ENCODE measurements at places on chromosomes 5 and 9. TPM values are rescaled to one million over a fixed set of nuclear protein-coding genes. Genes with fewer than 3 reads are reported as not detected.

GRCh38 chr5:142290577-142291299 lies 34.1 kb downstream of the SPRY4 start:
- peak; percentile 64 for DNase-seq

Gene CER1
- total RNA-seq, result not detected

DNA sequence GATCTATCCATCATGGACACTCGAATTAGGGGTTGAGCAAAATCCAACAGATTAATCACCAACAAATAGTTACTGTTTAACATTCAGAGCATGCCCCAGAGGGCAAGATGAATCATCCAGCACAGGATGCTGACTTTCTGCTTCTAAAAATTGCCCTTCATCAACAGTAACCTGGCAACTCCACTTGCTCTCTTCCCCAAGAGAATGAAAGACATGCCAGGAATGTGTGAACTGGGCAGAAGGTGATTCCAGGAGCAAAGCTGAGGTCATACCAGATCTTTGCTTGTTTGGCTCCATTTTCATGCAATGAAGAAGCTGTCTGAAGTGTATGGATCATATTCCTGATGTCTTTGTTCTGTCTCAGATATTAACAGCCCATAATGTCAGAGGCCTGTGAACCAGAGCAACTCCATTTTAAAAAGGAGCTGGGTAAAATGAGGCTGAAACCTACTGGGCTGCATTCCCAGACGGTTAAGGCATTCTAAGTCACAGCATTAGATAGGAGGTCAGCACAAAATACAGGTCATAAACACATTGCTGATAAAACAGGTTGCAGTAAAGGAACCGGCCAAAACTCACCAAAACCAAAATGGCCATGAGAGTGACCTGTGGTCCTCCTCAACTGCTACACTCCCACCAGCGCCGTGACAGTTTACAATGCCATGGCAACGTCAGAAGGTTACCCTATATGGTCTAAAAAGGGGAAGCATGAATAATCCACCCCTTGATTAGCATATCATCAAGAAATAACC lies 2.5 kb upstream of the ZNF367 start:
- DNase-seq, result peak; percentile 95

GRCh38 chr9:114235033-114235661 lies 79.8 kb downstream of the COL27A1 start:
- no peak for DNase-seq

GRCh38 chr5:36443941-36444340 lies 142.2 kb upstream of the RANBP3L start:
- no peak for DNase-seq

DNA sequence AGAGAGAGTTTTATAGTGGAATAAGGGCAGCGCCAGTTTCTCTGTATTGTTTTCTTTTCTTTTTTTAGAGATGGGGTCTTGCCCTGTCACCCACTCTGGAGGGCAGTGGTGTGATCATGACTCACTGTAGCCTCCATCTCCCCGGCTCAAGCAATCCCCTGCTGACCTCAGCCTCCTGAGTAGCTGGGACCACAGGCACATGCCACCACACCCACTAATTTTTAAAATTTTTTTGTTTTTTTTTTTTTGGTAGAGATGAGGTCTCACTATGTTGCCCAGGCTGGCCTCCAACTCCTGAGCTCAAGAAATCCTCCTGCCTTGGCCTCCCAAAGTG lies 119.0 kb downstream of the PIK3R1 start:
- DNase-seq, result no peak

GRCh38 chr5:66989286-66989685 lies 207.3 kb downstream of the CD180 start:
- no peak for DNase-seq

Gene LECT2
- total RNA-seq, result not detected

DNA sequence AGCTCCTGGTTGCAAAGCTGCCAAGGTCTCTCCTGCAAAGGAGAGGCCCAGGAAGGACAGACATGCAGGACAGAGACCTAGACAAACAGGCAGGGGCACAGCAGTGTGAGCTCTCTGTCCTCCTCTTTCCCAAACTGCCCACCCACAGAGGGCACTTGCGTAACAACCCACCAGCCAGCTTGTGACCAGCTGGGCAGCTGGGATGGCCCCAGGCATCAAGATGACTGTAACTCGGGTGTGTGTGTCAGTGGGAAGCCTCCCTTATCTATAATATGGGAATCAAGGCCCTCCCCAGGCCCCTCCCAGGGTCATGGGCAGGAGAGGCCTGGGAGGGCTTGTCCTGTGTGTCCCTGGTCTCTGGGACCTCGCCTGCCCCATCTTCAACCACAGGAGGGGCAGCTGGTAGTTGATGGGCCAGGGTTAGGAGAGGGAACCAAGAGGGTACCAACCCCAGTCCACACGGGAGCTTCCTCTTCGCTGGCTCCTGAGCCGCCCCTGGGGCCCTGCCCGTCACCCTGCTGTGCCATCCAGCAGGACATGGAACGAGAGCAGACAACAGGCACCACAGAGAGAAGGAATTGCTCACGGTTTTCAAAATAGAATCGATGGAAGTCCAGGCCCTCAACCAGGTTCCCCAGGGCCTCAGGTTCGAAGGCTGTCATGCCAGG lies 37.9 kb downstream of the SLC6A7 start:
- DNase-seq, result no peak

- peak; percentile 66 for DNase-seq
Observed at GRCh38 chr5:58133631-58134296, 326.1 kb downstream of the PLK2 start.

Gene SLC34A1
- 0.07 TPM for total RNA-seq

Gene STKLD1
- 4.1 TPM for total RNA-seq

- DNase-seq, result no peak
Observed at GRCh38 chr5:2891781-2892180, 140.3 kb upstream of the IRX2 start.

Gene BBLN
- 158 TPM for total RNA-seq

Gene SLC6A19
- total RNA-seq, result not detected

DNA sequence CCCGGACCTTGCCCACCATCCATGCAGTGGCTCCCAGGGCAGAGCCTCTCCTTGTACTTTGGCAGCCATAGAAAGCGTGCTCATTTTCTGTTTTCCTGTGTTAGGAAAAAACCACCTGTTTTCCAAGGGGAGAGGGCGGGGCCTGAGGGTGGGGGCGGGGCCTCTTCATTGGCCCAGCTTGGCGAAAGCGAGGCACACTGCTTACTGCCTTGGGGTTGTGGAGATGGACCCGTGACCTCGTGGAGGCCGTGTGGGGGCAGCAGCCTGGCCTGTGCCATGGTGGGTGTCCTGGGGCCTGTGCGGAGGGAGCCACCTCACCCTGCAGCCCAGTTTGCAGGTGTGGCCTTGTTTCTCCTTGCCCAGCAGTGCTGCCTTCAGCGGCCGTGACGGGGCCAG lies 4.4 kb upstream of the TOR4A start:
- no peak for DNase-seq

GRCh38 chr5:29758986-29759421 lies 1434.5 kb upstream of the CDH6 start:
- no peak for DNase-seq

- DNase-seq, result no peak
Observed at GRCh38 chr9:132351404-132352045, 3.3 kb downstream of the SETX start.

Gene RETREG1
- total RNA-seq, result 8.5 TPM
